ENCODE measurements at places on chromosomes 16 and 17.

DNA sequence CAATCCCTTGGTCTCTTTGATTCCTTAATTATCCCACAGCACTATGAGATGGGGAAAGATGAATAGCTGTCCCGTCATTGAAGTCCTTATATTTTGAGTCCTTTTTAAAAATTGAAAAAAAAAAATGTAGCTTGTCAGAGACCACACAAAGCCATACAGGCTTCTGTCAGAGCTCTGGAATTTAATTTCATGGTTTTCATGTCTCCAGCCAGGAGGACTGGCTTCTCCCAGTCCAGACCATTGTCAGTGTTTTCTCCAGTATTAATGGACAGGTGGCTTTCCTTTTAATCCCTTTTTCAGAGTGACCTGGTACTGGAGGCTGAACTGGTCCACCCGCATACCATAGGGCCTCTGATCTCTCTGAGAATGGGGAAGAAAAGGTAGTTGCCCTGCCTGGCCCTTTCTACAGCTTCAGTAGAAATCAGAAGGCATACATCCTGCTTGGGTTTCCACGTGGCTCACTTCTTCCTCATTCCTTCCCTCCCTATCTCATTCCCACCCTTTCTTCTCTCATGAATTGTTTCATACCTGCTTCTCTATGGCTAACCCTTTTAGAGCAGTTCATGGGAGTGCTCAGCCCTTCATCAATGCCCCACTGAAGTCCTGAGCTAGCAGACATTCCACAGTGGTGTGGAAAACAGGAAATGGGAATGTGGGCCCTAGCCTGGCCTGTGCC is 29.1 kb downstream of the TRIM16 start:
- no peak for DNase-seq

DNA sequence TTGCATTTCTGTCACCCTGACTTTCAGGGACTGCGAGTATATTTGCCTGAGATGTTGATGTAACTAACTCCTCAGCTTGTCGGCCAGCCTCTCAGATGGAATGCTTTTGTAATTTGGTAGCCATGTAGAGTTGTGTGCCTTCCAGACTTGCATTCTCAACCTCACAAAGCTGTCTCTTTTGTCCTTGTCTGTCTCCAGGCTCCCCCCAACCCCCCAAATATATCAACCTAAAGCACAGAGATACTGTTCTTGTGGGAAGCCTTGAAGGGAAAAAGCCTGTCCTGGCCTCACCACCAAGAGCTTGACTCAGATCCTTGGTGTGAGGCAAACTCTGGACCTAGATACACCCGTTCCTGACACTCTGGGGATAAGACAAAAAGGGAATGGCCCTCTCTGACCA is 18.4 kb downstream of the SAP30BP start:
- no peak for DNase-seq

DNA sequence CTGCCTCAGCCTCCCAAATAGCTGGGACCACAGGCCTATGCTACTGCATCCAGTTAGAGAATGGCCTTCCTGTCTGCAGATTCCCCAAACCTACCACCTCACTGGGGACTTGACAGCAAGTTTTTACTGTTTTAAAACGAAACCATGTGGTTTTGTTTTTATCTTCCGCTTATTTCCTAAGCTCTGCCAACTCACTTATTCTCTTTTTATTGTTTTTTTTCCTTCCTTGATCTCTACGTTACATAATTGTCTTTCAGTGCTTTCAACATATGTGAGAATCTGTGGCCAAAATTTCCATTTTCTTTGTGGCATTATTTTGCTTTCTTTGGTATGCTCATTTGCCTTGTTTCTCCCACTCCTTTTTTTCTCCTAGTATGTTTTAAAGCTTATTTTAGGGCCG is 14.6 kb upstream of the SLC38A7 start:
- DNase-seq, result no peak

GRCh38 chr16:19757762-19758595 is 39.9 kb downstream of the IQCK start:
- DNase-seq, result no peak

GRCh38 chr17:19001907-19002590 is 2.5 kb downstream of the FAM83G start:
- DNase-seq, result no peak

DNA sequence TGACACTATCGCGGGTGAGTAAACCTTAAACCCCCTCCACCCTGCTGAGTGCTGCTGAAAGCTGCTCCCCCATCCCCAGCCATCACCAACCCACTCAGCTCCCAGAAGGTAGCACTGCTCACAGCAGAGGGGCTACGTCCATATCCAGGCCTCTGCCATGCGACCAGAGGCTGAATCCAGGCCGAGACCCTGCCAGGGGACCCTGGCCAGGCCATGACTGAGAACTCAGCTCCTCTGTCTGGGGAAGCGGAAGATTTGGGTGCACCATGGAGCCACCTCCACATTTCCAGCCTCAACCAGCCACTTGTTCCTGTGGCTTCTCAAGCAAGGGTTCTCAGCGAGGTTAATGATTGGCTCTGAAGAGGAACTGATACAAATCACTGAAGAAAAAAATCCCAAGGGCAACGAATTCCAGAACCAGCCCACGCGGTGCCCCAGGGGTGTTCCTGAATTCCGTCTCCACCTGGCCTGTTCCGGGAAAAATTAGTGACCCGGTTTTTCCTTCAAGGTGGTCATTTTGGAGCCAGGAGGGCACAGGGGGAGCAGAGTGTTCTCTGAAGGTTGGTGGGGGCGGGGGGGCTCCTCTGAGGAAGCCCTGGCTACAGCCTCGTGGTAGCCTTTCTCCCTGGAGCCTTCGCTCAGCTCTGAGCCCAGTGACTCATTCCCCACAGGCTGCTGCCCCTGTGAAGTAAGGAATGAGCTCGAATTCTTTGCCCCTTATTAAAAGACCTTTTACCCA is 9.3 kb upstream of the SLC16A5 start:
- DNase-seq, result no peak

GRCh38 chr16:69363281-69363717 is 11.7 kb upstream of the TMED6 start:
- DNase-seq, result no peak

DNA sequence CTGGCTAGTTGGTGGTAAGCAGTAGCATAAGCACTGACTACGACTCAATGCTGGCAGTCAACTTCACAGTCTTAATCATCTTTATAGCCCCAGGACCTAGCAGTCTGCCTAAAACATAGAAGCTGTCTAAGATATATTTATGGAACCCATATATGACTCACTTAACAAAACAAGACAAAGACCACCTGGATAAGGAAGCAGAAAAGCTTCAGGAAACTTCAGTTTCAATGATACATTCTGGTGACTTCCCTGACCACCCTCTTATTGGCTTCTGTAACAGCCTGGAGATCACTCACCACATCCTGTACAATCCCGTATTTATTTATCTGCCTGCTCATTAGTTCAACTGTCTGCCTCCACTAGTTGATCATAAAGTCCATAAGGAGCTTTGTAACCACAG is 95.5 kb downstream of the PMP22 start:
- no peak for DNase-seq

GRCh38 chr16:12833926-12834325 is 30.2 kb upstream of the CPPED1 start:
- DNase-seq, result no peak

DNA sequence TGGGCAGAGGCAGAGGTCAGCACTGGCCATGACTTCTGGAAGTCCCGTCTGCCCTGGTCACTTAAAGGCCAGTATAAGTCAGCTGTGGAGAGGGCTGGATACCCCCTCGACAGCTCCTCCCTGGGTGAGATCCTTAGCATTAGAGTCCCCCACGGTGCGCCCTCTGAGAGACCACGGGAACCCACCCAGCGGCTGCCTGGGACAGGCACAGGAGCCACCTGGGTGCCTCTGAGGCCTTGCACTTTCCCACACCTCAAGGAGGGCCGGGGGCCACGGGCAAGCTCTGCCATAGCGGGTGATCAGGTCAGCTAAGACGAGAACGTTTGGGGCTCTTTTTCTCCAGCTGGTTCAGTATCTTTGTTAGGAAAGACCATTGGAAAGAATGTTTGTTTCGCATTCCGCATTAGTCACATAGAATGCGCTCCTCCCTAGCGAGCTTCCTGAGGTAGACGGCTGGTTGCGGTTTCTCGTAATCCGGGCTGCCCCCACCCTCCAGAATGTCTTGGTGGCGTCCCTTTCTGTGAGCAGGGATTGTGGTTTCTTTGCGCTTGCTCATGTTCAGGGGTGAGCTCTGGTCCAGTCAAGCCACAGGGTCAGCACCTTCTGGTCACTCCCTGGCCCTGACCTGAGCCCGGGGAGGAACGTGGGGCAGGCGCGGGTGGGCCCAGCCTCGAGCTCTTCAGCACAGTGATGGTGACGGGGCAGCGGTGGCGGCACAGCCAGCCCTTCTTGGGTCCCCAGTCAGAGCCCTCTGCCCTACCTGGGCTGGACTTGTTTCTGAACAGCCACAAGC is 25.2 kb downstream of the NME3 start:
- no peak for DNase-seq

DNA sequence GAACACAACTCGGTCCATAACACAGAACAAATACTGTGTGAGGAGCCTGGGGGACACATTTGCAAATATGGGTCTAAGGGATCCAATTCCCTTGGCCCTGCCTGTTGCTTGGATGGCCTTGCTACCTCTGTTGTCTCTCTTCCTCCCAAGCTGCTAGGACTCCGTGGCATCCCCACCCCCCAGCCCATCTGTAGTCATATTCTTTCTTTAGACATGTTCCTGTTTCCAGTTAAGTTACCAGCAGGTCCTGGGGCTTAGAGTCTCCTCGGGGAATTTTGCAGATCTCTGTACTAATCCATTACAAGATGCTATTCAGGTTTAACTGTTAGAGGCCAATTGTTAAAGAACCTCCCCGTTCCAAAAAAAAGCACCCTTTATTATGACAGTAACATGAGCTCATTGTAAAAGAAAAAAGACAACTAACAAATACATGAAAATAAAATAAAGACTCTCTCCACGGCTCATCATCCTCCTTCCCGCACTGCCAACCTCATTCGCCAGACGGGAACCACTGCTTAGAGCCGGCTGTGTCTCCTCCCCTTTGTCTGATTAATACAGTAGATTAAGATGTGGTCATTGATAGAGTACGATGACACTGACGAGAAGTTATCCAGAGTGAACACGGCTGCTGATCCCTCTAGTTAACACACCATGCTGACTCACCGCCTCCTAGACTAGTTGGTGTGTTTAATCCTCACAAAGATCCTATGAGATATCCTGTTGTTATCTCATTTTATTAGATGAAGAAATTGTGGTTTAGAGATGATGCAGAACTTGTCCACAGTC is 22.2 kb downstream of the HS3ST4 start:
- no peak for DNase-seq

DNA sequence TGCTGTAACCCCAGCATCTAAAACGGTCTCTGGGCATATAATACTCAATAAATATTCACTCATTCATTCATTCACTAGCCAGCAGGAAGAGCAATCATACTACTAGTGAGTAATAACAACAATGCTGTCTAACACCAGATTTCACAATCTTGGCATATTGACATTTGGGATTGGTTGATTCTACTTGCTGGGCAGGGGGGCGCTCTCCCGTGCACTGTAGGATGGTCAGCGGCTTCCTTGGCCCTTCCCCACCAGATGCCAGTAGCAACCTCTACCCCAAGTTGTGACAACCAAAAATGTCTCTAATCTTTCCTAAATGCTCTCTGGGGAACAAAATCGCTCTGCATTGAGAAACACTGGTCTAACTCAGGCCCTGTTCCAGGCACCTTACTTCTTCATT is 20.7 kb downstream of the WFDC1 start:
- no peak for DNase-seq

- no peak for DNase-seq
These were observed 21.5 kb downstream of the RPH3AL start for GRCh38 chr17:330993-331701.

DNA sequence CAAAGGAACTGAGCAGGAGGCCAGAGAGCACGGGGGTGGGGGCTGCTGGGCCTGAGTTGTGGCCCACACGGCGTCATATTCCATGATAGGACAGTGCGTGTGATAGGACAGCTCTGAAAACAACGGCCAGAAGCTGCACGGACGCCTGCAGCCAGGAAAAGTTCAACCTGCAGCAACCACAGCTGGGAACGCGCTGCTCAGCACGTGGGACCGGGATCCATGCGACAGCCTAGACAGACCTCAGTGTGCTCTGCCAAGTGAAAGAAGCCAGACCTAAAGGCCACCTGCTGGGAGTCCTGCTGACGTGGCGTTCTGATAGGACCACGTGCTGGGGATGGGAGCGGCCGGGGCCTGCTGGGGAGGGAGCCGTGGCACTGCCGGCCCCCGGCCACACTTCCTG is 21.6 kb downstream of the CTU2 start:
- DNase-seq, result no peak

DNA sequence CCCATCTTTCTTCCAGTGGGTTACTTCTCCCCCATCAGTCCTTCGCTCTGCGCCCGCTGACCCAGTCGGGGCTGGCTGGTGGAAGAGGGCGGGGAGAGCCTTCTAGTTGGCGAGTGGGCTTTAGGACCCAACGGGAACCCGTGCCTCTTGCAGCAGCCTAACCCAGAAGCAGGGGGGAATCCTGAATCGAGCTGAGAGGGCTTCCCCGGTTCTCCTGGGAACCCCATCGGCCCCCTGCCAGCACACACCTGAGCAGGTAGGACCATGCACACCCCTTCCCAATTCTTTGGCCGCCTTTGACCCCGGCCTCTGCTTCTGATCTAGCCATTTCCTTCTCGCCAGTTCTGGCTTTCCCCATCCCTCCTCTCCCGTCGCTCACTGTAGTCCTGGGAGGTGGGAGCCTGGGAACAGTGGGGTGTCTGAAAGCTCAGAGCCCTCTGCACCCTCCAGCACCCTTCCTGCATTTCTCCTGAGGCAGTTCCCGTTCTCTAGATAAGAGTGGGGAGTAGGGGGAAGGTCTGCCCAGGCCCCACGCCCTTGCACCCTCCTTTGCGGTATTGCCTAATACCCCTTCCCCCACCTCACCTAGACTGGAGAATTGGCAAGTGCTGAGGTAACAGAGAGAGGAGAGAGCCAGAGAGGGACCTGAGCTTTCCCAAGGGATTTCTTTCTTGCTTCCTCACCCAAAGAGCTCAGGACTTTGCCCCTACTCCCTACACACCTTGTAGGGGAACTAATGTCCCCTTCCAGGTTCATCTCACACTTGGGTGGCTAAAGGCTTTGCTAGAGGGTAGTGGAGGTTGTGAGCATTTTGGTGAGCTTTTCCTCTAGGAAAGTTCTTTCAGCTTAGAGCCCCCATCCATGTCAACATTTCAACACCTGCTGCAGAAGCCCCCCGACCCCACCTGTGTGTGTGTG is at the start of gene RARA:
TSS of gene RARA (plus strand) at position 150 of the 918 bp plus-strand sequence. CDS start 22,039 bp downstream, outside the sequence.
- DNase-seq, result no peak

DNA sequence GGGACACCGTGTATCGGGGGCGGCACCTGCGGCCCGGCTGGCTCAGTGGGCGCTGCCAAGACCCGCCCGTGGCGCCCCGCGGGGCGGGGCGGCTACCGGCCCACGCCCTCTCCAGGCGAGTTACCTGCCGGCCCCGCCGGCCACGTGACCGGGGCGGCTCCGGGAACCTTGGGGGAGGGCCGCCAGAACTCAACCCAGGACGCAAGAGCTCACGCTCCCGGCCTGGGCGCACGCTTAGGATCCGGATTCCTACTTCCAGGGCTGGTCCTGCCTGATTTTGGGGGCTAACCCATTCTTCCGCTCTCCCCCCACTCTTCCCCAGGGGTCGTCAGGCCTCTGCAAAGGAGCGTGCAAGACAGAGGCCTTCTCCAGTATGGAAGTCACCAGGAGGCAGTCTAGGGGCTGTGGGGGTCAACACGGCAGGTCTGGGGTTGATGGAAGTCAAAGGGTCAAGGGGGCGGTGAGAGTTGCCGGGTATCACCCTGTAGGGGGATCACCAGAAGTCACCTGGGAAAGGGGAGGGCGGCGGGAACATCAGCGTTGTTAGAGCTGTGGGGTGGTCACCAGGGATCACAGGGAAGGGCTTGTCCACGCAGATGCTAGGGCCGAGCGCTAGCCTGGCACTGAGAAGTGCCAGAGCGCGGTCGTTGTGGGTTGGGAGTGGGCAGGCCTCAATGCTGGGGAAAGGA is 354 bp upstream of the ESRP2 start:
- no peak for DNase-seq
